Progenitor cell of endocrine pancreas (in vitro differentiated cells): ENCODE measurements at places on chromosomes 13 and 19.

DNA sequence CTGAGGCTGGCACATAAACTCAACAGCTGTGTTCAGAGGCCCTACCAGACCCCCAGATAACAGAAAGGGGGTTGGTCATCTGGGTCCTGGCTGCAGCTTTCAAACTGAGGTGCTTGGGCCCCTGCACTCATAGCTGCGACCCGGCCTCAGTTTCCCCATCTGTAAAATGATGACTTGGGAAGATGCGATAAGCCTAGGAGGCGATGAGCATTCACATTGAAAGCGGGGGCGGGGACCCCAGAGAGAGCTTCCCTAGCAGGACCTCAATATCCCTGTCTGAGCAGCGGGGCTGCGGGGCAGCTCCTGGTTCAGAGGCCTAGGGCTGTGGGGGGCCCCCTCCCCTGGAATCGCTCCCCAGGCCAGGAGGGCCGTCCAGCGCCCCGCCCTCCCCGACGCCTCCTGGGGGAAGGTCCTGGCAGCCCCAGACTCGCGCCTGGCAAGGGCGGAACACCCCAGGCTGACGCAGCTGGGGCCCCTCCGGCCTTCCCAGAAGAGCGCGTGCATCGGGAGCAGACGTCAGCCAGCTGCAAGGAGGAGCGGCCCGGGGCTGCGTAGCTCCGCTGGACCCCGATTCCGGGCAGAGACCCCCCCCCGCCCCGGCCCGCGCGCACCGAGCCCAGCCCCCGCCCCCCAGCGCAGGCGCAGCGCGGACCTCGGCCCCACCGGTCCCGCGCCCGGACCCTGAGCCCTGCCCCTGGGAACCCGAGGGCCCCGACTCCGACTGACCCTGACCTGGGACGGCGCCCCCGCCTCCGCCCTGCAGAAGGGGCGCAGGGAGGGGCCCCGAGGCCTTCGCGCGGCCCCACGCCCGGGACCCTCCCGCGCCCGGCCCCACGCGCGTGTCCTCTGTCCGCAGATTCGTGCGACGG is 3.5 kb downstream of the FSTL3 start:
- DNase-seq: no peak
- H3K4me1 ChIP-seq: peaks cover 5% of the 10 kb centered on the region
- H3K36me3 ChIP-seq: no peaks in the 10 kb centered on the region
- H3K4me3 ChIP-seq: peak overlapping the region; percentile 70
- H3K27ac ChIP-seq: no peak overlapping the region
- H3K27me3 ChIP-seq: peaks cover 3% of the 10 kb centered on the region

DNA sequence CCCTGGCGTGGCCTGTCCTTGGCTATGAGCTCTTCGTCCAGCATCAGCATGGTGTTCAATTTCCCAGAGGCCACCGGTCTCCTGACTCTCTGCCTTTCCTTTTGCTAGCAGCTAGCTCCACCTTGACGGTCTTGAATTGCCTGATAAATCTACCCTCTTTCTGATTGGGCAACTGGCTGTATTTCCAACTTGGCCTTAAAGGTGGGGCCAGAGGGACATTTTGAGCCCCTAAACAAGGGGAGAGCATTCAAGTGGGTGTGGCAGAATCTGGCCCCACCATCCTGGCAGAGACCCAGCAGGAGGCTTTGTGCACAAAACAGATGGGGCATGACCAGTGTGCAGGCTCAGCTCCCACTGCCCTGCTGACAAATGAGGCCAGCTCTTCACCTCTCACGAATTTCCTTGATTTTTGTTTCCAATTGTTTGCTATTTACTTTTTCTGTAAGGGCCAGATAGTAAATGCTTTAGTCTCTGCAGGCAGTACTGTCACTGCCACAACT is 148.9 kb upstream of the VSTM2B start:
- peaks cover 24% of the 10 kb centered on the region for H3K27me3 ChIP-seq
- no peak overlapping the region for H3K27ac ChIP-seq
- H3K36me3 ChIP-seq: no peaks in the 10 kb centered on the region
- no peaks in the 10 kb centered on the region for H3K4me1 ChIP-seq
- DNase-seq: peak; percentile 3

DNA sequence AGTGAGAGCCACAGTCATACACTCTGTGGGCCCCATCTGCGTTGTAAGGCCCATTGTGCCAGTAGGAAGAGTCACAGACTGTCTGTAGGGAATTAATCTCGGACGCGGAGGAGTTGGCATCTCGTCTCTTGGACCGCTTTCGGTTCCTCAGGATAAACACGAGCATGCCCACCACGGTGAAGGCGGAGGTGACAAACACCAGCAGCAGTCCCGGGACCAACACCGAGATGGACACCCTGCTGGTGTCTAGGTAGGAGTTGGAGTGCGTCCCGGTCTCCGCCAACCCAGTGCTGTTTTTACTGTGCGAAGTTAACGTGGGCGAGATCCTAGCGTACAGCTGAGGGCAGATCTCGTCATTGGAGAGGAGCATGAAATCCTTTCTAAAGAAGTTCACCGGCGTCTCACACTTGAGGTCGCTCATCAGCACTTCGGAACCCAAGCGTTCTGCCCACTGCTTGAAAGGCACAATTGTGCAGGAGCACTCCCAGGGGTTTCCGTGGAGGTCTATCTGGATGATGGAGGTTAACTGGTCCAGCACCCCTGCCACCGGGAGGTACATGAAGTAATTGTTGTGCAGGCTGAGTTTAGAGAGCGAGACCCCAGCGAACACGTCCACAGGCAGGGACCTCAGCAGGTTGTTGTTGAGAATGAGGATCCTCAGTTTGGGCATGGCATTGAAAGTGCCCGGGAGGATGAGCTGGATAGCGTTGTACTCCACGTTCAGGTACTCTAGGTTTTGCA is 2.7 kb downstream of the SLITRK1 start:
- peak overlapping the region; percentile 41 for H3K4me3 ChIP-seq
- no peaks in the 10 kb centered on the region for H3K36me3 ChIP-seq
- H3K4me1 ChIP-seq: peaks cover 9% of the 10 kb centered on the region
- DNase-seq: no peak
- H3K27ac ChIP-seq: no peak overlapping the region

DNA sequence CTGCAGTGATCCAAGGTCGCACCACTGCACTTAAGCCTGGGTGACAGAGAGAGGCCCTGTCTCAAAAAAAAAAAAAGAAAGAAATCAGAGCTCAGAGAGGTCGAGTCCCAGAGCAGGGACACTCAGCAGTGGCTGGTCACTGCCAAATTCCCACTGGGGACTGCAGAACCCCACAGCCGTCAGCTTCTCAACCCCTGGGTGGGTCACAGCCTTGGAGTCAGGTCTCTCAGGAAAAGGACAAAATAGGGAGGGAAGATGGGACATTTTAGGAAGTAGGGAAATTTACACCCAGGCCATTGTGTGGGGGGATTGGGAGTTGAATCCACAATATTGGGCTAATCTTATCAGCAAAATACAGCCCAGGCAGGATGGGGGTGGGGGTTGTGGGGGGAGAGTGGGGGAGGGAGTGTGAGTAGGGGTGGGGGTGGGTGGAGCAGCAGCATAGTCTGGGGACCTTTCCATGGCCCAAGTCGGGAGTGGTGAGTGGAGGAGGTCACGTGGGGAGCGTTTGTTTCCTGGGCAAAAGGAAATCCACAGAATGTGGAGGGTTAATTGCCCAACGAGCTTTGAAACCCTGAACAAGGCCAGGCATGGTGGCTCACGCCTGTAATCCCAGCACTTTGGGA is 5.0 kb upstream of the CCDC194 start:
- H3K27me3 ChIP-seq: peaks cover 3% of the 10 kb centered on the region
- no peaks in the 10 kb centered on the region for H3K36me3 ChIP-seq
- no peak for DNase-seq
- peak overlapping the region; percentile 52 for H3K27ac ChIP-seq
- no peaks in the 10 kb centered on the region for H3K4me1 ChIP-seq
